ENCODE measurements at places on chromosomes 12 and 14. TPM values are rescaled to one million over a fixed set of nuclear protein-coding genes. Genes with fewer than 3 reads are reported as not detected.

Gene CLEC2A
- total RNA-seq: not detected

Gene NR1H4
- not detected for total RNA-seq

Gene SLC17A8
- not detected for total RNA-seq

Gene OVCH1
- under 0.01 TPM for total RNA-seq

Gene ETV6
- total RNA-seq: 32.8 TPM

Gene VAMP1
- total RNA-seq: 2.9 TPM

Gene OLR1
- not detected for total RNA-seq

Gene TAS2R14
- total RNA-seq: 6.8 TPM
